ENCODE measurements at places on chromosomes 16 and 17.

DNA sequence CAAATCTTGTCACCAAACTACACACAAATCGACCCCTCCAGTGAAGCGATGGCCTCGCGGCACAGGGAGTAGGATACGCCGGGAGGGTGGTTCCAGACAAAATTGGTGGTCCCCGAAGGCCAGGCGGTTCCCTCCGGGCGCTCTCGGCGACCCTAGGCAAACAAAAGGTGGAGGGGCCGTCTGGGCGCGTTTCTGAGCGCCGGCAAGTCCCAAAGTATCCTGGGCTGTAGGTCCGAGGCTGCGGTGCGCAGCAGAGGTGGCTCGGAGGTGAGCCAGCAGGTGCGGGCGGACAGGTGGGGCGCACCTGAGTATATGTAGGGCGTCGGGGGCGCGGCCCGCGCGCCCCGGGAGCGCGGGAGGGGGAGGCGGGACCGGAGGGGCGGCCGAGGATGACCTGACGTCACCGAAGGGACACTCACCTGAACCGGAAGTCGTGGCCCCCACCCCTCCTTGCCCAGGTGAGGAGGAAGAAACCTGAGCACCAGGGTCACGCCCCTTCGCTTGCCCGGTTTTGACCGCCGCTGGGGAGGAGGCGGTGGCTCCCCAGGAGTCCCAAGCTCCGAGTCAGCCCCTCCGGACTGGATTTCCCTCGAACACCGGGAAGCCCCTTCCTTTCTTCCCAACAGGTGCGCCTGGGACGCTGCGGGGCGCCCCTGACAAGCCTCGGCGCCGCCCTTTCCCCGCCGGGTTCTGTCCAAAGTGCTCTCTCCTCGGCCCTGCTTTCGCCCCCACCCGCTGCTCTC, at the start of gene CLDN7:
Gene CLDN7 (minus strand): TSS at position 287 of the 743 bp plus-strand sequence. CDS start 435 bp downstream, outside the sequence.
- DNase-seq = no peak

- DNase-seq = no peak
These were observed 10.4 kb upstream of the SLC47A2 start for GRCh38 chr17:19726631-19727376.

DNA sequence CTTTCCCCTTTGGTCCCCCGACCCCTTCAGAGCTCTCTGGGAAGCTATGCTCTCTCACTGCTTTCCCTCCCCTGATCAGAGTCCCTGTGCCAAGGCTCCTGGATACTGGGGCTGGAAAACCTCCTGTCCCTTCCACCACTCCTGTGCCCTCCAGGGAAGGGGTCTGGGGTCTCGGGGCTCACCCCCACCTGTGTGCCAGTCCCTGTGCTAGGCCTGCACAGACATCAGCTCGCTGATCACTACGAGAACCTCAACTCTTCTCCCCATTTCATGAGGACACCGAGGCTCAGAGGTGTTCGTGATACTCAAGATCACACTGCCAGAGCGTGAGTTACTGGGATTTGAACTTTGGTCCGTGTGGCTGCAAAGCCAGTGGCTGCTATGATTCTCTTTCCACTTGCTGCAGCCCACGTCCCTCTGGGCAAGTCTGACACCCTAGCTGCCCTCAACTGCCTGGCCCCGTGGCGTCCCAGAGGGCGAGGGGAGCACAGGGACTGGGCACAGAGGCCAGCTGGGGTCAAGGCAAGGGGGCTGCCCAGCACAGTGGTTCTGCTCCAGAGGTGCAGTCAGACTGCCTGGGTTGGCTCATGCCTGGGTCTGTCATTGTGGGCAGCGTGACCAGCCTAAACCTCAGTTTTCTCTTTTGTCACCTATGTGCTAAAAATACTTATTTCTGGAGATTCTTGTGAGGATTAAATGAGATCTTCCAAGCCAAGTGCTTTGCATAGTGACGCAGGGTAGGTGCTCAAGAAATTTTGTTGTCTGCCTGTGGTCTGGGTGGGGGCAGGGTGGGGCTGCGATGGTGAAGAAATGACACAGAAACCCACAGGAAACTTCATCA, 43.8 kb upstream of the TOB1 start:
- no peak for DNase-seq

GRCh38 chr17:20074001-20074400, 64.8 kb downstream of the SPECC1 start:
- no peak for DNase-seq

GRCh38 chr17:50470426-50470825, 1.7 kb upstream of the CHAD start:
- DNase-seq = no peak

DNA sequence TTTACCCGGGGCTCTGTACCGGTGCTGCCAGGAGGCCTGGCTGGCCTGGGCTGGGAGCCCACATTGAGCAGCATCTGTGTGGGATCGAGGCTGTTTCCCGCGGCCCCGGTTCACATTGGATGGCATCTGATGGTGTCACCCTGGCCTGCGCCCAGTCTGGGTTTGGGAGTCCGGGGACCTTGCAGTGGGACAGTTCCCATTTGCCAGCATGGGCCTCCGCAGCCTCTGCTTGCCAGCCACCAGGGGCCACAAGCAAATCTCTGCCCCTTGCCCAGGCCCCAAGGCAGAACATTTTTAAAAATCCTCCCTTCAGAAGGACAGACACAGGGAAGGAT, 64.5 kb downstream of the BANP start:
- DNase-seq = no peak

DNA sequence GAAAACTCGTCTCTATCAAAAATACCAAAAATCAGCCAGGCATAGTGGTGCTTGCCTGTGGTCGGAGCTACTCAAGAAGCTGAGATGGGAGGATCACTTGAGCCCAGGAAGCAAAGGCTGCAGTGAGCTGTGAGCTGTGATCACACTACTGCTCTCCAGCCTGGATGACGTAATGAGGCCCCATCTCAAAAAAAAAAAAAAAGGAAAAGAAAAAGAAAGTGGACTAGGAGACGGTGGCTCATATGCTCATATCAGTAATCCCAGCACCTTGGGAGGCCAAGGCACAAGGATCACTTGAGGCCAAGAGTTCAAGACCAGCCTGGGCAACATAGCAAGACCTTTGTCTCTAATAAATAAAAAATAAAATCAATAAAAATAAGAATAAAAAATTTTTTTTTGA, 8.8 kb upstream of the SUMO2 start:
- no peak for DNase-seq

GRCh38 chr17:17590883-17591354, 589 bp downstream of the PEMT start:
- no peak for DNase-seq

DNA sequence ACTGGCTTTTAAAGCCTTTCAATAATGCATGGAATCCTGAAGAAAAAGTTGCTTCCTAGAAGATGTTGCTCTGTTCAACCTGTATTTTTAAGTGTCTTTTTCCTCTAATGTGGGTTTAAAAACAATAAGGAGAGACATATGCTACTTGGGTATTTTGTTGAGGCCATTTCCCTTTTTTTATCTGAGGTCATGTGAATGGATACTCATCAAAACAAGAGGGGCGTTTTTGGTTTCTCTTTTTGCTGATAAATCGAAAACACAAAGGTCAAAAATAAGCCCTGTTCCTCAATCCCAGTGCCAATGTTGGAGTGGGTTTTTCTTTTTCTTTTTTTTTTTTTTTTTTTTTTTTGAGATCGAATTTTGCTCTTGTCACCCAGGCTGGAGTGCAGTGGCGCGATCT, 468.0 kb upstream of the RBFOX1 start:
- no peak for DNase-seq

All from NCI-H1092 treated with DMSO at 0.1 percent for 48 hours (cell line).